ENCODE measurements at places on chromosomes 4 and X.

GRCh38 chrX:150409486-150409885 lies 46.4 kb downstream of the MAMLD1 start:
- DNase-seq, result no peak

- no peak for DNase-seq
Observed at GRCh38 chr4:127403471-127404084, 229.2 kb upstream of the INTU start.

- DNase-seq, result no peak
Observed at GRCh38 chrX:10166731-10167151, 10.0 kb downstream of the CLCN4 start.

DNA sequence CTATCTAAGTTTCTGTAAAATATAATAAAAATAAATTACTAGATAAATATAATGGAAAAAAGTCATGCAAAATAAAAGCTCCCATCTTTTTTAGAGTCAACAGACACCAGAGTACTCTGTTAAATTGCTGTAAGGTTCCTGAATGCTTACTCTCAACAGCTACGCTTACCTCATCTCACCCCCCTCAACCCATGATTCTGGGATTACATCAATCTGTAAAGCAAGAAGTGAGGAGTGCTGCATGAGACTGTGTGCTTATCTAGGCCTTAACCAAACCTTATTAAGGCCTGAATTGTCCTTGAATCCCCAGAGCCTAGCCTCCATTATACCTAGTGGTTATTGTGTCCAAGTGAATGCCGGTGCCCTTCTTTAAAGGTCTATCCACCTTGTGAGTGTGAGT lies 735.8 kb downstream of the RPA4 start:
- no peak for DNase-seq

DNA sequence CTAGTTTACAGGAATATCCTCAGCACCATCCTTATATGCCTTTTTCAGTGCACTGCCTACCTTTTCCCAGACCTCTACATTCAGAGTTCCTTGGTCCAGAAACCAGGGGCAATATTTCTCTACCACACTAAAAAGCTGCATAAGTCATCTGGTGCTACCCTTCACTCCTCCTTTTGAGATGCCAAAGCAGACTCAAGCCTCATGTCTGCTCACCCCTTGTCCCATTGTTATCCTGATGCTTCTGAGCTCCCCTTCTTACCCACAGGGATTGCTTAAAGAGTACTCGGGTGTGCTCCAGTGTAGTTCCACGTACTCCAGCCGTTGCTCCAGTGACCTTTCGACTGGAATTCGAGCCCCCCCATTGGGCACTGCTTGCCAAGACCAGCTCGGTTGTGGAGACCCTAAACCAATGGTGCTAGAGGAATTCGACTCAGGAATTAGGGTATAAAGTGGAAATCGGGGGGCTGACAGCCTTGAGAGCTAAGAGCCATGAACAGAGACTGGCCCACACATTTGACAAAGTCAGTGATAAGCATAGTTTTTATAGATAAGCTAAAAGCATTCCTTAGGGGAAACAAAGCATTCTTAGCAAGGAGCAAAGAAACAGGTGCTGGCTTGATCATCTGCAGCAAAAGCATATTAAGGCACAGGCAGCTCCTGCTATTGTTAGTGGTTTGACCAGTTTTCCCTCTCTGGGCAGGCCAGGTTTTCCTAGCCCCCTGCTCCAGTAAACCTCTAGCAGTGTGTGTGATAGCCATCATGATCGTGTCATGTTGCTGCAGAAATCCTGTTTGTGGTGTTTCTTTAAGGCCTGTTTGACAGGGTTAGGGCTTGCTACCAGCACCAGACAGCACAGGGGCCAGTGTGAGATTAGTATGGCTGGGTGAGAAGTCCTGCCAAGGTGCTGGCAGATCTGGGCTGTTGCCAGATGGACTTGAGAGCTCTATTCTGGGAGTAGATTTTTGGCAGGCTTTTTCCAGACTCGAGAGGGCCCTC lies 57.5 kb upstream of the WDR1 start:
- no peak for DNase-seq

DNA sequence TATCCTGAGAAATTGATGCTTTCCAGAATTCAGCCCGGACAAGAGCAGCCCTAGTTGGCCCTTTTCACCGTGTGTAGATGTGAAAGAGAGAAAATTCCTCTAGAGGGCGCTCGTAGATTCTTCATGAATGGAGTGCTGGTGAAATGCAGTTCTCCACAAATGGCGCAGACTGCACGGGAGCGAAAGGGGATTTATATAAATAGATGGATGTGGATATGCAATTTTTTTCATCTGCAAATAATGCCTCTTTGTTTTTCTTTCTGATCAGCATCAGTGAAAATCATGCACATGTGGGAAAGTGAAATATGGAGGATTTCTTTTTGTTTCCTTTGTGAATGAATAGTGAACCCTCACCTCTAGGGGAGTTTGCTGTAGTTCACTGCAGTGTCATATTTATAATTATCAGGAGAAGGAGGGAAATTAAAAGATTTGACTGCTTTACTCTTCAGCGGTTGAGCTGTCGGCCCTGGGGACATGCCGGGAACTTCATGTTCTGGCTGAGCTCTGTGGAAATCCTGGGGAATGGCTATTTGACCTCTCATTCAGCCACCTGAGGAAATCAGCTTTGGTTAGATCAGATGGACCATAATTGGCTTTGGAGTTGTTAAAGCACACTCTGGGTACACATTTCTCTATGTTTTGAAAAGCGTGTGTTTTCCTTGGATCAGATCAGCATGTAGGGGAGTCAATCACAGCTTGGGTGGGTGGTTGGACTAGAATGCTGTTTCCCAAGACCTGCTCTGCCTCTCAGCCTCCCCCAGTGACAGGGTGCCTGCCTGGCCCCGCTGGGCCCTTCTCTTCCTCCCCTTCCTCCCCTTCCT lies 115.0 kb upstream of the SHISA3 start:
- DNase-seq, result peak; percentile 73

DNA sequence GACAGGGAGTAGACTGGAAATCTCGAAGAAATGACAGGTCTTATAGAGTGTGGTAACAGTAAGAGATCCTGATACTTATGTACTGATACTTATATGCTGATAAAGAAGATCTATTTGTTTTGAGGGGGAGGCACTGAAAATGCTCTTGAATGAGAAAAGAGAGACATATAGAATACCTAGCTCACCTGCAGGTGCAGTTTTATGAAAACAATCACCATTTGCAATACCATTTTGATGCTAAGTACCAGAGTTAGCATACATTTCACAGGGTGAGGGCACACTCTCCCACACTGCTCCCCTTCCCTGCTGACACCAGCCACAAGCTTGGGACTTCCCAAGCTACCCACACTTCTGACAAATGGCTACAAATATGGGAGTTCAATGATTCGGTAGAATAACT lies 1490.1 kb upstream of the IGFBP7 start:
- DNase-seq, result no peak

GRCh38 chr4:56762484-56763250 lies 58.8 kb downstream of the SPINK2 start:
- DNase-seq, result no peak

GRCh38 chrX:37641859-37642258 lies 43.7 kb upstream of the XK start:
- DNase-seq, result no peak

- DNase-seq, result no peak
Observed at GRCh38 chr4:10958226-10958856, 273.8 kb upstream of the CLNK start.

- peak; percentile 21 for DNase-seq
Observed at GRCh38 chr4:140152751-140153418, 1.1 kb downstream of the MAML3 start.

DNA sequence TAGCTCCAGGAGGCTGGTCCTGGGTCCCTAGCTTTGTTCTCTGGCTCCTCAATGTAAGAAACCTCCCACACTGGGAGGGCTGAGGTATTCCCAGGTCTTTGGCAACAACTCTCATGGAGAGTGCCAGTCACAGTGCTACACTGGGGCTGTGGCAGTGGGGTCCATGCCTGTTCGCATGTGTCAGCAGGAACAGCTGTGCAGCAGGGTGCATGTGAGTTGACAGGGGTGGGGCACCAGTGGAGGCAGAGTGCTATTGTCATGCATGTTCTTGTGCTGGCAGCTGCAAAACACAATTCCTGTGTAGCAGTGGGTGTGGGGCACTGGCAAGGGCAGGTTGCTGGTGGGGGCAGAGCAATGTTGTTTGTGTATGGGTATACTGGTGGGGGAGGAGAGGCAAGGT lies 246.0 kb downstream of the CXXC4 start:
- no peak for DNase-seq

DNA sequence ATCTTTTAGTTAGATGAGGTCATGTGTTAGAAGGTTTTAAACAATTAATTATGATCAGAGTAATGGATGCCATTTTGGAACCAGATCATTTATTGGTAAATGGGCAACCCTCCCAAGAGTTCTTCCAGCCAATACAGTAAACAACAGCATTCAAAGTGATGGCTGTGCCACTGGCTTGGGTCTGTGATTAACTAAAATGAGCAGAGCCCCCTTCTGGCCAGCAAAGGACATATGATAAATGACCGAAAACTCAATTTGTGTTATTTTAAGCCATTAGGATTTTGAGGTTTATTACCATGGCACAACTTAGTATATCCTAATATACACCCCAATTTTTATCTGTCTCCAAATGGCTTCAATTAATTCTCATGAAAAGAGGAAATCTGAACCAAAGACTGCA lies 90.8 kb upstream of the NPFFR2 start:
- DNase-seq, result peak; percentile 25

DNA sequence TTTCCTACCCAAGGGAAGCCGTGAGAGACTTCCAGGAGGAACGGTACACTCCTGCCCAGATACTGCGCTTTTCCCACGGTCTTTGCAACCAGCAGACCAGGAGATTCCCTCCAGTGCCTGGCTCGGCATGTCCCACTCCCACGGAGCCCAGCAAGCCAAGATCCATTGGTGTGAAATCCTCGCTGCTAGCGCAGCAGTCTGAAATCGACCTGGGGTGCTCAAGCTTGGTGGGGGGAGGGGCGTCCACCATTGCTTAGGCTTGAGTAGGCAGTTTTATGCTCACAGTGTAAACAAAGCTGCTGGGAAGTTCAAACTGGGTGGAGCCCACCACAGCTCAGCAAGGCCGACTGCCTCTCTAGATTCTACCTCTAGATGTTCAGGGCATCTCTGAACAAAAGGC lies 284.8 kb upstream of the FGF13 start:
- DNase-seq, result no peak

DNA sequence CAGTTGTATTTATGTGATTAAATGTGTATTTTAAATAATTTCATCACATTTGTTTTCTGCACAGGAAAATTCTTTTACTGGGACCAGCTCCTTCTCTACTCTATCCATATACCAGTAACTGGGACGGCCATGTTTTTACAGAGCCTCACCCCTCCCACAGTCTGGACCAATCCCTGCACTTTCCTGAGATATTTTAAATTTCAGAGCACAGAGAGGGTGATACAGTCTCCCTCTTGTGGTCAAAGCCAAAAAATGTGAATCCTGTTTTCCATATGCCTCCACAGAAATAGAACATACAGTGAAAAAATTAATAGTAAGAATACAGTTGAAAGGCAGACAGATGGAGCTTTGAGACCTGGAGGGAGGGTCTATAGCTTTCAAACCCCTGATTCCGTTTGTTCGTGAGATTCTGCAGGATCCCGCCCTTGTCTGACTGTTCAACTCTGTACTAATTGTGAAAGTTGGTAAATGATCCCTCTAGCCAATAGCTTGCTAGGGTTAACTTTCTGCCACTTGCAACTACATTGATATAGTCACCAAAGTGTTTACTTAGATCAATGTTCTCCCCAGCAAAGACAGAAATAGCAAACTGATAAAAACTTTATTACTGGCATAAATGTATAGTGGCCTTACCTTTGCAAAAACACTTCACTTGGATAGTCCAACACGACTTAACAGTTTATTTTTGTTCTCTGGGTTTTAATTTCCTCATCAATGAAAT lies 172.2 kb downstream of the PPARGC1A start:
- peak; percentile 36 for DNase-seq

GRCh38 chr4:1296324-1297022 lies 6.8 kb downstream of the MAEA start:
- DNase-seq, result no peak

- DNase-seq, result no peak
Observed at GRCh38 chr4:126466848-126467247, 1152.1 kb downstream of the FAT4 start.

- no peak for DNase-seq
Observed at GRCh38 chr4:13539047-13539618, 5.2 kb downstream of the NKX3-2 start.

- DNase-seq, result peak; percentile 58
Observed at GRCh38 chr4:55386073-55386472, 9.7 kb upstream of the TMEM165 start.

GRCh38 chr4:11480683-11481082 lies 52.0 kb upstream of the HS3ST1 start:
- DNase-seq, result no peak

- DNase-seq, result peak; percentile 13
Observed at GRCh38 chr4:121939690-121940089, 12.2 kb downstream of the TRPC3 start.

- DNase-seq, result no peak
Observed at GRCh38 chr4:105588252-105588651, 35.8 kb downstream of the ARHGEF38 start.

DNA sequence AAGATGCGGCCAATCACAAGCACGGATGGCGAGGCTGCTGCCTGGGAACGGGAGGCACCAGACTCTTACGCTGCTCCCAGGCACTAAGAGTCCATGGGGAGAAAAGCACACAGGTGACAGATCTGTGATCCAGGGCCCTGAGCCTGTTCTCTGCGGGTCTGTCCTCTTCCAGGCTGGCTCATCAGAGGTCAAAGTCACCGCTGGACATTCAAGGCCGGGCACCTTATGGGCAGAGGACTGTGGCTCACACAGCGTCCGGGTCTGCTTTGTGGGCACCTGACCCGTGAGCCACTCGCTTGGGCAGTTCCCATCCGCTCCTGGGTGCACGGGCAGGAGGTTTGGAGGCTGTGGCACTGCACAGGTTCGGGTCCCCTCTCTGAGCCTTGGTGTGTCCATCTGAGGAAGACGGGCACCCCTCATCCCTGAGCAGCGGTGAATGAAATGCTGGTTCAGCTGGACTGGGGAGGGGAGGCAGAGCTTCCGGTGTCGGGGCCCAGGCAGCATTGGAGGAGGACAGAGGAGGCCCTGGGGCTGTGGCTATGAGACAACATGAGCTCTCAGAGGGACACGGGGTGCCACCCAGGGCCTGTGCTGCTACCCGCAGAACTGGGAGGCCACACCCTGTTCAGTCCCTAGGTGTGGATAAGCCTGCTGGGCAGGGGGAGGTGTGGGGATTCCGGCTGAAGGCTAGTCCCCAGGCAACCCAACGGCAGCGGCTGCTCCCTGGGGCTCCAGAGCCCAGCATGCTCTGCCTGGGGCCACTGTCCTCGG lies 61.2 kb upstream of the AFAP1 start:
- no peak for DNase-seq

DNA sequence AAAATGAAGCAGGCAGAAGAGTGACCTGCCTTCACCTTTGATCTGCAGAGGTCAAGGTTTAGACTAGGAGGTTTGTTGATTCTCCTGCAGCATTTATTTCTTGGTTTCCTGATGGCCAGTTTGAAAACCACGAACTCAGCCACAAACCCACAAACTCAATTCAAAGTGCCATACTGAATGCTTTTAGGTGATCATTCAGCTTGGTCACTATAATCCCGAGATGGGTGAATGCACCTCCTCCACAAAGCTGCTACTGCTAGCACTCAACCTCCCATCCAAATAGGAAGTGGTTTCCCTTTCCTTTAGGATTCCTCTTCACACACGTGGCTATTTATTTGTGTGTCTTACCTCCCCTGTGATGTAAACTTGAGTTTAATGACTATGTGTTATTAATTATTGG lies 225.2 kb downstream of the MID1 start:
- DNase-seq, result no peak
